ENCODE measurements at places on chromosomes 3 and 15.
A peak's percentile ranks its signal among the peaks of the same experiment; 100 is the strongest.

DNA sequence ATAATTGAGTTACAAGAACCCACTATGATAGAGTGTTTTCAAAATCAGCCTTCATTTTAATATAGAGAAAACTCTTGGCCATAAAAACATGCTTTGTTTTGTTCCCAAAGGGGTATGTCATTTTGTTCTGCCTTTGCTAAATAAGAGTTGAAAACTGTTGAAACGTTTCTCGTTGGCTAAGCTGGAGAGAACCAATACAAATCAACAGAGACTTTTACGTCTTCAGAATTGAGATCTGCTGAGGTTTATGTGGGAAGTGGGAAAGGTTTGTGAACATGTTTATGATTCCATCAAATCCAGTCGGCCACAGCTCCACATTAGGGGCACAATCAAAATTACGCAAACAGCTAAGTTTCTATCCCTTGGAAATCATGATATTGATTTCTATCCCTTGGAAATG, 102.0 kb downstream of the IGF2BP2 start:
- DNase-seq: no peak

GRCh38 chr15:31607656-31608055, 281.0 kb downstream of the KLF13 start:
- DNase-seq: no peak

GRCh38 chr3:169289273-169289672, 374.2 kb downstream of the MECOM start:
- no peak for DNase-seq

- no peak for DNase-seq
Measured at GRCh38 chr15:70088455-70088854, 9.3 kb downstream of the TLE3 start.

- DNase-seq: no peak
Measured at GRCh38 chr3:14490255-14490654, 49.9 kb downstream of the GRIP2 start.

DNA sequence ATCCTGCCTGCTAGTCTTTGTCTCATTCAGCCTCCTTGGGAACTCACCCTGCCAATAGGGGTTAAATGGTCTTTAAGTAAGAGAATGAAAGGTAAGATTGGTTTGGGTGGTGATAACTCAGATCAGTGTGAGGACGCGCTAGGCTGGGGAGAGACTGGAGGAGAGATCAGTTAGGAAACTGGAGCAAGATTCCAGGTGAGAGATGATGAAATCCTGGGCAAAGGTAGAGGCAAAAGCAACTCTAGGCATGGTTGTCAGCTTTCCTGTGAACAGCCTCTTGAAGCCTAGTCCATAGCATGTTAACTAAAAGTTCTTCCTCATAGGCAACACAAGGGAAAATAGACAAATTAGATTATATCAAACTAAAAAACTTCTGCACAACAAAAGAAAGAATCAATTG, 145.2 kb upstream of the ANKRD28 start:
- no peak for DNase-seq

- DNase-seq: peak; percentile 32
Measured at GRCh38 chr15:51878446-51879386, 49.3 kb downstream of the TMOD3 start.

DNA sequence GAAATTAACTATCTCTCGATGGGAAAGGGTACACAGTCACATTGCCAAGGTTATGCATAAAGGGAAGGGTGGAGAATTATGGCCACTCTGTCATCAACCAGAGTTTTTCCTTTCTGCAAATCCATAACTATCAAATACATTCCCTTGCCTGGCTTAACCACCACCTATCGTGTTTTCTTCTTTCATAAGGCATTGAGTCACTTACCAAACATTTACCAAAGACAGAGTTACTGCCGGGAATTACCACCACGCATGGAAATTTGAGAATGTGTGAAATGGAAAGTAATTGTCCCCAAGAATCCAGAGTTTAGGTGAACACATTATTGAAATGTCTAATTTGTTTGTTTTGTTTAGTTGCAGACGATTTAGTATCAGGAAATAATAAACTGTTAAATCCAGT, 134.3 kb upstream of the LRRN1 start:
- peak; percentile 84 for DNase-seq

- DNase-seq: no peak
Measured at GRCh38 chr3:52331906-52332305, 15.8 kb downstream of the DNAH1 start.

GRCh38 chr3:30890907-30891306, 3.6 kb downstream of the GADL1 start:
- DNase-seq: no peak

GRCh38 chr15:100241572-100242482, 99.9 kb downstream of the ADAMTS17 start:
- peak; percentile 28 for DNase-seq

- no peak for DNase-seq
Measured at GRCh38 chr3:53823956-53824657, 22.1 kb downstream of the CHDH start.

DNA sequence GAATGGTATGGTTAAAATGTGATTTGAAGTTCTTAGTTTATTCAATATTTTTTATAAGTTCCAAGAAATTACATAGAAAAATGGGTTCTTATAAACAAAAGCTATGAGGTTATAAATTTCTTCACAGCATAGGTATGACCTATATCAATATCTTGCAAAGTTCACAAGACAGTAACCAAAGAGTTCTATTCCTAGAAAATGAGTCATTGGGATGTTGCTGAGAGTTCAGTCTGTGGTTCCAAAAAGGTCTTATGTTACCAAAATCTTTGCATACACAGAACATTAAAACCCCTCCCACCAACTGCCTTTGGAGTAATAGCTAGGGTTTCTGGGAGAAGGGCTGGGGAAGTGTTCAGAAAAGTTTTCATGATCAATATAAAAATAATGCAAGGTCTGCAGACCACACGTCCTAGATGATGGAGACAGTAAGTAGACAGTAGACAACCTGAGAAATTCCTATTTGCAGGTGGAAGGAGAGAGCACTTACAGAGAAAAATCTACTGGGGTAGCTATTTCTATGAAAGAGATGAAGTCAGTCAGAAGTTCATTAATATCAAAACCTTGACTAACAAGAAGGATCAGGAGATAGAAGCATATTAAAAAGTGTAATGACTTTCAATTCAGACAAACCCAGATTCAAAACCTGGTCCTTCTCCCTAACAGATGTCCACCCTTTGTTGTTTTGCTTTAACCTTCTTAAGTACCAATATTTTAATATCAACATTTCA, 279.3 kb downstream of the KCNH8 start:
- no peak for DNase-seq

DNA sequence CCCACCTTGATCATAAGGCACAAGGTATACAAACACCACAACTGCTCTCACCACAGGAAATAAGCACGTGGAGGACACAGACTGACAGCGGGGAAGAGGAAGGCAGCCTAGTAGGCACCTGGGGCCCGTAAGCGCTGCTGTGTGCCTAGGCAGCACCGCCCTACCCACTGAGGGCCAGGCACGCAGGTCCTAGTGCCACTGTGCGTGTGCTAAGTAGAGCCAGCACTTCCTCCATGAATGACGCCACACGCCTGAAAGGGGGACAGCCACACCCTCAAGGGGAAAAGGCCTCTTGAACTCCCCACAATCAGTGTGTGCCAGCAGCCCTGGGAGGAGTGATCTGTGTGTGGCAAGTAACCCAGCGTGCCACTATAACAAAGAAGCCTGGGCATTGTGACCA, 73.0 kb downstream of the ATP1B3 start:
- no peak for DNase-seq

GRCh38 chr3:73448041-73448440, 176.7 kb downstream of the PDZRN3 start:
- DNase-seq: peak; percentile 37

GRCh38 chr15:29071232-29071881, 185.6 kb downstream of the APBA2 start:
- no peak for DNase-seq

DNA sequence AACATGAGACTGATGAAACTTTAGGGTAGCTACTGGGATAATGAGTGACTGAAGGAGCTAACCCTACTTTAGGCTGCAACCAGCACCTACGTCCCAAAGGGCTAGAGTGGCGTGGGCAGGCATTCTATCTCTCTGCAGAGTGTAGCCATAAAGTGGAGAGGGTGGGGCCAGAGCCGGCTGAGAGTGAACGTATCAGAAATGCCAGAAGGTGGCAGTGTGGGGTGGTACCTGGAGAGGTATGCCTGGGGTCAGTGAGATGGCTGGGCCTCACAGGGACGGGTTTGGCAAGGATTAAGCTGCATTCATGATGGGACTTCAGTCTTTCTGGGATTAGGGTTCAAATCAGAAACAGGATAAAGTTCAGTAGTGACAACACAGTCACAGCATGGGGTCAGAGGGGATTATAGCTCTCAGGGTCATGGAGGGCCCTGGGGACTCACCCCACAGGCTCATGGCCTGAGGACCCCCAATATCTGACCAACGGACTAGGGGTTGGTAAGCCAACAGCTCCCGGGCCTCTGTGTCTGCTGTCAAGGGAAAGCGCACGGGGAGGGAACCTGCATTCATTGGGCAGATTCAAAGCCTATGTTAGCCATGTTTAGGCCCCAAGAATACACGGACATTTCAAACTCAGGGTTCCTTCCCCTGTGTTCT, 86.5 kb upstream of the FOXB1 start:
- DNase-seq: peak; percentile 30

Data from fibroblast of skin of abdomen (primary cell).